ENCODE measurements at places on chromosomes 4 and X.

DNA sequence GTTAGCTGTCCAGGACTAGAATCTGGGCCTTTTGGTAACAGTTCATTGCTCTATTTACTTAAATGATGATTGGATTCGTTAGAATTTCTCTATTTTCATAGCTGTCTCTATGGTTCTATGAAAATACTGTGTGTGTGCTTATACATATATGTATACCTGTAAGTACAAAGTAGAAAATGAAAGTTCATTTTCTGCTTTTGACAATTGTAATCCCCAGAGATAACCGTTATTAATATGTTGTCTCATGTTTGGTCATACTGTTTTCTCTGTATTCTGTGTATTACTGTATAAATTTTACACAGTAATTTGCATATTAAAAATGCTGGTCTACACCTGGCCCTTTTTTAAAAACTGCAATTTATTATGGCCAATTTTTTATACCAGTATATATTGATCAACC lies 55.4 kb downstream of the CLCN3 start:
- DNase-seq, result no peak

DNA sequence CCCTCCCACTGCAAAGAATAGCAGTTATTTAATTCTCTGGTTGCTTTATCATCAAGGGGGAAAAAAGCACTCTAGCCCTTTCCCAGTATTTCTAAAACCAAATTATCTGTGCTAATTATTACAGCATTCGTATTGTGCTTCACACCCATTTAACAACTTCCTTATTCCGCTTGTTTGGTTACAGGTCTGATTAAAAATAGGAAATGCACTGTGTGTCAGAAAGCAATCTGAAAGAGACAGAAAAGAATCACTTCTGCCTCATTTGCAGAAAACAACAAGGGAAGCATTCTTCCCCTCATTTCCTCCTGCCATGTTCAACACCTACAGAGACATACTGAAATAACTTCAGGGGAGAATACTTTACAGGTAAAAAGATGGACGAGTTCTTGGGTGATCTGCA lies 114.9 kb upstream of the MAP3K15 start:
- DNase-seq, result no peak

DNA sequence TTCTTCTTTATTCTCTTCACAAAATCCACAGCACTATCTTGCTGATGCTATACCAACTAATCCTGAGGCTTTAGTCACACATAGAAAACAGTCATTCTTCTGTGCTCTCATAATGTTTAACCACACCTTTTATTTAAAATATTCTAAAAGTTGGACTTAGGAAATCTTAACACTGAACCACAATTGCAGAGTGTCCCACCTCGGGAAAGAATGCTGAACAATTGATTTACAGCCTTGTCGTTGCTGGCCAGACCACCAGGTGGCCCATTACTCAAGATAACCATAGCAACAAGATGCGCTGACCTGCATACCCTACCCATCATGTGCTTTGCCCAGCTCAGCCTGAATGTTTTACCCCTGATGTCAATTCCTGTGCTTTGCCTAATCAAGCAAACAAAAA lies 100.8 kb downstream of the ARSJ start:
- peak; percentile 47 for DNase-seq

DNA sequence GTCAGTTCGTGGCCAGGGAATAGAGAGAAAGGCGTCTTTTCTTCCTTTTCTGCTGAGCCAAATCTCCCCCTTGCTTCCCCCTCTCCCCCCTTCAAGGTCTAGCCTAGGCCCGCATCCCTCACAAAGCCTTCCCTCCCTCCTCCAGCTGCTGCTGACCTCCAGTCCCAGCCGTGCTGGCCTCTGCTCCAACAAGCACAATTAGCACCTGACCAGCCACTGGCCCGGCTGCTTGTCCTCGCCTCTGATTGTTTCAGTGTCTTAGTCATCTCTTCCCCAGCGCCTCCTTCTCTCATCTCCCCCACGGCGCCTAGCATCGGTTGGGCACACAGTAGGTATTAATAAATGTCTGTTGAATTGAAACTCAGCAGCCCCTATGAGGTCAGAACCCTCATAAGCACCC lies 4.2 kb downstream of the ELF4 start:
- no peak for DNase-seq

DNA sequence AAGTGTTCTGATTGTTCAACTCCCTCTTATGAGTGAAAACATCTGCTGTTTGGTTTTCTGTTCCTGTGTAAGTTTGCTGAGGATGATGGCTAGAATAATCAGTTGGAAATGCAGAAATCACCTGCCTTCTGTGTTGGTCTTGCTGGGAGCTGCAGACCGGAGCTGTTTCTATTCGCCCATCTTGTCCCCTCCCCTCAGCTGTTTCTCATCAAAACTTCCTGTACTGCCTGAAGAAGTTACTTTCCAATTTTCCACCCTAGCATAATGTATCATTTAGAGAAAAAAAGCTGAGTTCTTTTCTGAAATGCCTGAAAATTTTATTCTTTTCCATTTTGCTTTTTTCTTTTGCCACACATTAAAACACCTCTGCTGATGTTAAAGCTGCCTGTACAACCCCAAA lies 167.6 kb downstream of the TEX13A start:
- DNase-seq, result no peak

DNA sequence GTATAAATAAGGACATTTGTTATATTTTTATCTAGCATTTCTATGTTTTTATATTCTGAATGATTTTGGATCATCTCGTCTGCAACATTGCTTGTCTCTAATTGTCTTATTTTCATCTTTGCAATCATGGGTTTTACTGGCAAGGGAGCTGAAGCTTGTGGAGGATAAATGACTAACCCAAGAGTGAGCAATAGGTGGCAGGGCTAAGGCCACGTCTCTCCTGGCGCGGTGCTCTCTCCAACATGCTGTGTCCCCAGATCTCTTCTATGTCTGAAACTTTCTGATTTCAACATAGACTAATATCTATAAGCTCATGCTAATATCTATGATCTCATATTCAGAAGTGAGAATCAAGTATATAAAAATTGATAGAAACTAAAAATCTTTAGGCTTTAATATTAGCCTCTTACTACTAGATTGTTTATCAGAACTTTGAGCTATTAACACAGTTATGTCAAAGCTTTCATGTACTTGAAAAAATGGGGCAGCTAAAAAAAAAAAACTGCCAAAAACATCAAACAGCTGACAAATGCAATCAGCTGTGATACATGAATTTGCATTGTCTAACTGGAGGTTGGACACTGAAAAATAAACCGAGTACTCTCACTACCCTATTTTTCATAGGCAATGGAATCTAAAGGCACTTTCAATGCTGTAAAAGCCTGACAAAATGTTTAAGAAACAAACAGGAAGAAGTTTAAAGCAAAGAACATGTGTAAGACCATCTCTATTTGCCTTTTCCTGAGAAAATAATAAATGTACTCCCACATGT lies 169.2 kb downstream of the TMA16 start:
- peak; percentile 33 for DNase-seq

- no peak for DNase-seq
Observed at GRCh38 chr4:128698386-128698785, 111.1 kb upstream of the JADE1 start.

DNA sequence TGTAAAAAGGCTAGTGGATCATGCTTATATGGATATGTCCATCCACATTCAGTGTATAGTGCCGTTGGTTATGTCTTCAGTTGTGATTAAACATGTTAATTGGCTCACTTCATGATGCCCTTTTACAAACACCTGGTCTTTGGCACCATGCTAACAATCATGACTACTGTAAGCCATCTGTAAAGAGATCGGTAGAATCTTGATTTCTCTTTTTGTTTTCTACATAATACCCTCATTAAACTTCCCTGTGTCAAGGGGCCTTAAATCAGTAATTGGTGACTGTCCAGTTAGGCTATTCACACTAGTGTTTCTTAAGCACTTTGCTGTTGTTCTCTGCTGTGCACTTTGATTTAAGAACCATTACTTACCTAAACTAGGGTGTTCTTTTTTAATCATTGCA lies 475.2 kb downstream of the RPA4 start:
- no peak for DNase-seq

DNA sequence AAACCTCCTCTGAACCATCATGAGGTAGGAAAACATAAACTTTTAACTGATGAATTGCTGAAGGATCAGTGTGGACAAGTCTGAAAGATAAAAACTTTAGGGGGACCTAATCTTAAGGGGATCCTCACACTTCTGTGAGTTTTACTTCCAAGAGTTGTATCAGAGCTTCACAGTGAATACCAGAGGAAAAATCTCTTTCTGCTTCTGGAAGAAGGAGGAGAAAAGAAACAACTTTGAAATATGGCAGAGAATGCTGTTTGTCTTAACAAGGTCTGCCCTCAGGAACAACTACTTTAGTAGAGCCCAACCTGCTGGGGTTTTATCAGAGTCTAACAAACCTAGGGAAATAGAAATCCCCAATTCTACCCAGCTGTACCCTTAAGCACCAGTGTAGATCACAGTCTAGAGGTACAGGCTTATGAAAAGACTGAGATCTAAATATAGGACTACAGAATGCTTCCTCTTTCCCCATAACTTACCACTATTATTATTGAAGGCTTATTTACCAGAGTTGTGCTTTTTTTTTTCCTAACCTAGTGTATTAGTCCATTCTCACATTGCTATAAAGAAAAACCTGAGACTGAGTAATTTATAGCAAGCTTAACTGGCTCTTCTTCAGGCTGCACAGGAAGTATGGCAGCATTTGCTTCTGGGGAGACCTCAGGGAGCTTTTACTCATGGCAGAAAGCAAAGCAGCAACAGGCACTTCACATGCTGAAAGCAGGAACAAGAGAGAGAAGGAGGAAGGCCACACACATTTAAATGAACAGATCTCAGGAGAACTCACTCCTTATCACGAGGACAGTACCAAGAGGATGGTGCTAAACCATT lies 167.9 kb downstream of the CAMK2D start:
- DNase-seq, result no peak

- DNase-seq, result peak; percentile 69
Observed at GRCh38 chr4:24858550-24858949, 54.3 kb downstream of the CCDC149 start.

- DNase-seq, result no peak
Observed at GRCh38 chr4:67714248-67714583, 13.3 kb upstream of the UBA6 start.

DNA sequence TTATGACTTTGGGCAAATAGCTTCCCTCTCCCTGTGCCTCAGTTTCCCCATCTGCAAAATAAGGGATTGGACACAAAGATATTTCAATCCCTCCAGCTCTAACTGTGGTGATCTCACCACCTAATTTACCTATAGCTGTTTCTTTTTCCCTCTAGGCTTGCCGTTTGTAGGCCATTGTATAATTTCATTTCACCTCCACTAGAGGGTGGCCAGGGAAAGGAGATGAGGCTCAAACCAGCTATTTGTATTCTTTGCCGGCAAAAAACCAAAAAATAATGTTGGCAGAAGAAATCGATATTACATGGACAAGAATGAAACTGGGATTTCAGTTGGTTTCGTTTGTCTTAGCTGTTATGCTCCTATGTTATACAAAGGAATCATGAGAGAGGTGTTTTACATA lies 36.1 kb upstream of the DOCK11 start:
- no peak for DNase-seq

- no peak for DNase-seq
Observed at GRCh38 chr4:114813961-114814360, 215.4 kb downstream of the UGT8 start.

DNA sequence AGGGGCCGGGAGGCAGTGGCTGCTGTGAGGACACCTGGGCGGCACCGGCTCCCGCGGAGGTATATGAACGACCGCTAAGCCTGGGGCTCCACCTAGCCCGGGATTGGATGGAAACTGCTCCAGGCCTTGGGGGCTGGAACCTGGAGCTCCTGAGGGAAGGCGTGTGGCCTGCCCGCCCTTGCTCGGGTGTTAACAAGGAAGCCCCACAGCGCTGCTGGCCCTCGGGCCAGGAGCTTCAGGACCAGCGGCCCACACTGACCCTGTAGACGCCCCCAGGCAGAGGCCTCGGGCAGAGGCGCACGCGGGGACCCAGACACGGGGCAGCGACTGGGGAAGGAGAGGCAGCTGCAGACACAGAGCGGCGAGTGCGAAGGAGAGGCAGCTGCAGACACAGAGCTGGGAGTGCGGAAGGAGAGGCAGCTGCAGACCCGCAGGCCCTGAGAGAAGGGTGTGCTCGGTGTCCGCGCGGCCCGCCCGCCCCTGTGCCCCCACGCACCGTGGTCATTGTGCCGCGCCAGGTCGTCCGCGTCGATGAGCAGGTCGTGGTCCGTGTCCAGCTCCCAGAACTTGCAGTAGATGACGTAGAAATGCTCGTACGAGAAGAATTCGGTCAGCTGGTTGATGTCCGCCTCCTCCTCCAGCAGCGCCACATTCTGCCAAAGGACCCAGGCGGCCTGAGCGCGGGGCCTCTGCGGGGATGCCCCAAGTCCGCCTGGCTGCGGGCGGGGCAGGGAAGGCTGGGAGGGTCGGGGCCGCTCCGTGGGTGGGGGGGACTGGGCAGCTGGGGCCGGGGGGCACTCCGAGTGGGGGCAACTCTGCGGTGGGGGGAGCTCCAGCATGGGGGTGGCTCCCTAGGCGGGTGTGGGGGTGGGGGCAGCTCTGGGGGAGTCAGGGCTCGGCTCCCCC lies 26.7 kb upstream of the GTPBP6 start:
- DNase-seq, result no peak

DNA sequence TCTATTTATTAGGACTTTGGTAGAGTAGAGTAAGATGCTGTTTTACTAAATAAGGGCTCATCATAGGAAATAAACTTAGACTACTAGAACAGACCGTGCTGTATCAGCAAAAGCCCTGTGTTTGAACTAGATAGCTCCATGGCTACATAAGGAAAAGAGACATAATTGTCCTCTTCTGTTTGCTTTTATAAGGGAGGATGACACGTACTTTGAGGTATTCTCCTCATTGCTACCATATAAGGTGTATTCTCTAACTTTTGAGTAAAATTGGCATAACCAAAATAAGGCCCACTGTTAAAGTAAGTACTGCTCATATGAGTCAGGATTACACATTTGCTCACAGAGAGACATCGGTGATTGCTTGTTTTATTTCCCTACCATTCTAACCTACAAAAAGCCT lies 64.3 kb downstream of the PDLIM5 start:
- no peak for DNase-seq

DNA sequence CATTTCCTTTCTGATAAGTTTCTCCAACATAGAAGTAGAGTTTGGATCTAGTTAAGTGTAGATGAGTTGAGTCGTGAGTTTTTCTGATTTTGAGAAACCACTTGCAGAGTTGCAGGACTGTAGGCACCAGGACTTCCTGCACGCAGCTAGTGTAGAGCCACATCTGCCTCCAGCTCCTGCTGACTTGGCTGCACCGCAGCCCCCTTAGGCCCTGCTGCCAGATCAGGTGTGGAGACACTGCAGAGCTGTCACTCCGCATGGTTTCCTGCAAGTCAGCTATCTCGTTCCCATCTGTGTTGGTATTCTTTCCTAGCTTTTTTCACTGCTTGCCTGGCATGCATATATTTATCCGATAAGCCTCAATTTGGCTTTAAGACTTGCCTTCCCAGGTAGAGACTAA lies 48.9 kb downstream of the PCDH7 start:
- no peak for DNase-seq

- no peak for DNase-seq
Observed at GRCh38 chr4:79739912-79740311, 331.9 kb upstream of the GK2 start.

DNA sequence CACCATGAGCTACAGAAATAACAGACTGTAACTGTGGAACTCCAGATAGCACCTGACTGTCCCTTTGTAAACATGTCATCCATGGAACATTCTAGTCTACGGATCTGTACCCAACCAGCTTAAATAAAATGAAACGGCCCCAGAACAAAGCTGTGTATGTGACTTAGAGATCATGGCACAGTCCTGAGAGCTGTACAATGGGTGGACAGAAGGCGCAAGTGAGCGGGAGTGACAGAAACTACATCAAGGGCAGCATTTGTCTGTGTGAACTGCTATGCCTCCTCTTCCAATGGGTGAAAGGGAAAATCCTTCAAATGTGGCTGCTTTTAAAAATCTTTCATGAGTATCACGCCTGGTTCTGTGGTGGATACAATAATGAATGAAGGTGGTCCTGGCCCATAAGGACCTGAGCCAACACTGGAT lies 72.5 kb downstream of the FAT1 start:
- peak; percentile 26 for DNase-seq
